NCI-H774 (cell line): ENCODE measurements at places on chromosomes 1 and 21.

- DNase-seq: no peak
Observed at GRCh38 chr1:68213843-68214242, 18.5 kb downstream of the WLS start.

- DNase-seq: no peak
Observed at GRCh38 chr1:1122981-1123480, 7.1 kb upstream of the C1orf159 start.

DNA sequence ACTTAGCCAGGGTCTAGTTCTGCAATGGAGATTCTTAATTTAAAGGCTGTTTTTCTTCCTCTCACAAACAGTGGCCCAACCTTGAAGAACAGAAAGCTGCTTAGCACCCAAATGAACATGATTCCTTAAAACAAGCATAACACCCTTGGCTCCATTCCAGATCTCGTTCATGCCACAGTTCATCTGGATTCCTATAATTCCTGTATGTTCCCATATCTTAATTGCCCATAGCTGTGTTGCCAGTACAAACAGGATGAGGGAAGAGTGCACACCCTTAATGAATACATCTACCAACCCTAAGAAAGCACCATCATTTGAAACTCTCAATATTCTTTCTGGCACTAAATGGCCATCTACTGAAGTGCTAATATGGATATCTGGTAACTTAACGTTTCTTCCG is 45.5 kb downstream of the TGFB2 start:
- DNase-seq: no peak

- no peak for DNase-seq
Observed at GRCh38 chr1:66022904-66023620, 230.4 kb downstream of the PDE4B start.

DNA sequence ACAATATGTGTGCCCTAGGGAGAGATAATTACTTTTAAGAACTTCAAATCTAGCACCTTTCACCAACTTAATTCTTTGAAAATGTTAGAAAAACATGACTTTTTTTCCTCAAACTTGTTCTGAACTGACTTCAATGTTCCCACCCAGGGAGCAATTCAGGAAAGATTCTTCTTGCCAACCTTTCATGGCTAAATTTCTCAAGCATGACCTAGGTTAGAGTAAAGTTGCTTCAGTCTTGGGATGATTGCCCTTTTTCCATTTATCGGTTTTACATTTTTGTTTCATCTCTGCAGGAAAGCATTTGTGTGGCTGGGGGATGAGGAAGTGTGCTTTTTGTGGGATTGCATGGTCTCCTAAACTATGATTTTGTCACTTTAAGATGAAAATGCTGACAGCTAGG is 647.7 kb downstream of the LTN1 start:
- no peak for DNase-seq

- DNase-seq: no peak
Observed at GRCh38 chr1:169148472-169149252, 42.2 kb downstream of the ATP1B1 start.

DNA sequence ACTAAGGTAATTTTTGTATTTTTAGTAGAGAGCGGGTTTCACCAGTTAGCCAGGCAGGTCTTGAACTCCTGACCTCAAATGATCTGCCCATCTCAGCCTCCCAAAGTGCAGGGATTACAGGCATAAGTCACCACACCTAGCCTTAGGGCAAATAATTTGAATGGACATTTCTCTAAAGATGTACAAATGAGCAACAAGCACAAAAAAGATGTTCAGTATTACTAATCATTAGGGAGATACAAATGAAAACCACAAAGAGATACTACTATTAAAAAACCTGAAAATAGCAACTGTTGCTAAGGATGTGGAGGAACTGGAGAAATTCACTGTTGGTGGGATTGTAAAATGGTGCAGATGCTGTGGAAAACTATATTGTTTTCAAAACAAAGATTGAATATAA is 79.1 kb downstream of the GABPA start:
- DNase-seq: no peak

- DNase-seq: peak; percentile 11
Observed at GRCh38 chr21:40658311-40658710, 188.6 kb downstream of the DSCAM start.

DNA sequence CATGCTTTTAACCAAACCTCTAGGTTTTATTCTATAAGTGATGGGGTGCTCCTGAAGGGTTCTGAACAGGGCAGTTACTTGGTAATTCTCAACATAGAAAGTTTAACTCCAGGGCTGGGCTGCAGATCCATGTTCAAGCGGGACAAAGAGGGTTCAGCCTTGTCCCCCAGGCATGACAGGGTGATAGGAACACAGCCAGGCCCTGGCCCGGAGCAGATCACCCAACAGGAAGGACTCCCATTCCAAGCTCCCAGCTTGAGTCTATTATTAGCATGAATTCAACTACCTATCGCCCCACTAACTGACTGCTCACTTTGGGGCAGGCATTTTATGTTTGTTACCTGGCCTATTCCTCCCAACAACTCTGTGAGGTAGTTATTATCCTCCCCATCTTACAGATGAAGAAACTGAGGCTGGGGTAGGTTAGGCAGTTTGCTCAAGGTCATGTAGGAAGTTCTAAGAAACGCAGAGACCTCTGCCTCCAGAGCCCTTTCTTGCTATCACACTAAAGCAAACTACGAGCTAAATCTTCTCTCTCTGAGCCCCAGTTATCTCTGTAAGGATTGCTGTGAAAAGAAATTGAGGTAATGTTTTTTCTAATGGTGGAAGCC is 14.5 kb downstream of the ASAP3 start:
- no peak for DNase-seq

- DNase-seq: no peak
Observed at GRCh38 chr1:205576011-205576410, 55.8 kb downstream of the ELK4 start.
